ENCODE measurements at places on chromosomes 3 and 15.
A peak's percentile ranks its signal among the peaks of the same experiment; 100 is the strongest.

DNA sequence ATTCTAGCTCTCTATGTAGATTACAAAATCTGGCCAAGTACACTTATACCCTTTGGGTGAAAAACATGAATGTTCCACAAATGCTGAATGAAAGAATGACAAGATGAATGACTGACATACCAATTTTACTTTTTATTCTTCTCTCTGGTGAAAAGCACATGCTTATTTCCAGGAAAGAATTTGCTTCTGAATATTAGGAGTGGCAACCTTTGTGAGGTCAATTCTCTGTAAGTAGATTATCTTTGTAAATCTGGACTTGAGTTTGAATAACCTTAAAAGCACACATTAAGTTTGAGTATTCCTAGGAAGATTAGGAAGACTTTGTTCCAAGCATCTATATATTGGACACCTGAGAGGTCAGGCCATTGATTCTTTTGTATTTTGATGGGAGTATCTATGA lies 78.1 kb upstream of the P2RY1 start:
- H3K36me3 ChIP-seq: no peaks in the 10 kb centered on the region
- H3K27me3 ChIP-seq: no peaks in the 10 kb centered on the region
- no peaks in the 10 kb centered on the region for H3K4me1 ChIP-seq
- no peak overlapping the region for H3K27ac ChIP-seq
- DNase-seq: no peak

- no peaks in the 10 kb centered on the region for H3K4me1 ChIP-seq
- DNase-seq: no peak
- no peaks in the 10 kb centered on the region for H3K27me3 ChIP-seq
- peaks cover 13% of the 10 kb centered on the region for H3K36me3 ChIP-seq
- H3K27ac ChIP-seq: no peak overlapping the region
Measured at GRCh38 chr15:70902107-70902506, 9.5 kb downstream of the LRRC49 start.

DNA sequence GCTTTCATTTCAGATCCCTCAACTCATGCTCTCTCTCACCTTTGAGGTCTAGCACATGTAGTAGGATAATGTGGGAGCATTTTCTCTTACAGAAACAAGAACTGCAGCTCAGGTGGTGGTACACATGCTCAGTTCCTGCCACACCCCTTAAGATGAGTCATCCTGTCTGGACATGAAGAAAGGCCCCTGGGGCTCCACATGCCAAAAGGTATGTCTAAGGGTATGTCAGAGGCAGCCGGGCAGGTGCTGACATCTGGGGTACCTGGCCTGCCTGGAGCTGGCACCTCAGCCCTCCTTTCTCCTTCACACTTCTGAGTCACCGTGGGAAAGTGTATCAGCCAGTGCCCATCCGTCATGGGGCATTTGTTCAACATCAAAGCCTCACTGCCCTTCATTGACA lies 209.9 kb downstream of the OCA2 start:
- no peak for DNase-seq
- no peak overlapping the region for H3K4me3 ChIP-seq
- no peaks in the 10 kb centered on the region for H3K36me3 ChIP-seq
- no peak overlapping the region for H3K27ac ChIP-seq
- no peaks in the 10 kb centered on the region for H3K27me3 ChIP-seq
- peaks cover 11% of the 10 kb centered on the region for H3K4me1 ChIP-seq

GRCh38 chr15:45021348-45021747 lies 1.6 kb upstream of the SORD start:
- H3K36me3 ChIP-seq: no peaks in the 10 kb centered on the region
- H3K4me1 ChIP-seq: peaks cover 20% of the 10 kb centered on the region
- H3K4me3 ChIP-seq: no peak overlapping the region

DNA sequence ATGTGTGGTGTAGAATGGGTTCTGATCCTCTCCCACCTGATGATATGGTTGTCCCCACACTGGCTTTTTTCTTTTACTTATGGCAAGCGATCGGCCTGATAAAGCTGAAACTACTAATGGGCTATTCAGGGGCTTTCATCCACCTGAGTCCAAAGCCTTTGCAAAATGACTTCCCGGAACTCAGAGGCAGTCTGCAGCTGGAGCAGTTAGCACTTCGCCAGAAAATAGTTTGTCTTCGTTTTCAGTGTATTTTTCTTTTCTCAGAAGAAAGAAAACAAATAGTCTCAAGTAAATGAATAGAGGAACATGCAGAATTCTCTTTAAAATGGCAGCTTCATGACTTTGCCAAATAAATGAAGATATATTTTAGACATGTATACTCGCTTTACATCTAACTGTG lies 306.0 kb upstream of the ADAMTS9 start:
- H3K36me3 ChIP-seq: no peaks in the 10 kb centered on the region
- no peak overlapping the region for H3K27ac ChIP-seq
- H3K27me3 ChIP-seq: no peaks in the 10 kb centered on the region
- DNase-seq: no peak
- H3K4me3 ChIP-seq: no peak overlapping the region
- peaks cover 11% of the 10 kb centered on the region for H3K4me1 ChIP-seq

DNA sequence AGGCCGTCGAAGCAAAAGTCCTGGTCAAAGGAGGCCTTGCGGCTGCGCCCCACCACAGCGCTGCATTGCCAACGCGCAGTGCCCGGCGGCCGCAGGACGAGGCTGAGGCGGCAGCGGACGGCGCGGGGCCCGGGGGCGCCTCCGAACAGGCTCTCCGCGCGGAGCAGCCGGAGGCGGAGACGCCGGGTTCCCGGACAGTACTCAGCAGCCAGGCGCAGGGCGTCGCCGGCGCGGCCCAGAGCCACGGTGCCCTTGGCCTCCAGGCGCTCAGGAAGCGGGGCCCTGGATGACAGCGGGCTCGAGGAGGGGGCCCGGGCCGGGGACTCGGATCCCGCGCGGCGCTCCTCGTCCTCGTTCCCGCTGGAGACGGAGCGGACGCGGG lies 1.1 kb downstream of the C2CD4B start:
- H3K27ac ChIP-seq: no peak overlapping the region
- DNase-seq: no peak
- peaks cover 20% of the 10 kb centered on the region for H3K4me1 ChIP-seq
- H3K4me3 ChIP-seq: peak overlapping the region; percentile 55
- peaks cover 67% of the 10 kb centered on the region for H3K27me3 ChIP-seq

- H3K4me1 ChIP-seq: no peaks in the 10 kb centered on the region
- H3K27me3 ChIP-seq: no peaks in the 10 kb centered on the region
- no peak overlapping the region for H3K4me3 ChIP-seq
Measured at GRCh38 chr3:3648988-3649679, 150.1 kb upstream of the LRRN1 start.

GRCh38 chr15:51223771-51224229 lies 114.6 kb downstream of the CYP19A1 start:
- no peaks in the 10 kb centered on the region for H3K27me3 ChIP-seq
- H3K4me3 ChIP-seq: no peak overlapping the region
- H3K4me1 ChIP-seq: peaks cover 6% of the 10 kb centered on the region

All from suprapubic skin (tissue), 4 donors.